ENCODE measurements at places on chromosomes 1 and 21.
A peak's percentile ranks its signal among the peaks of the same experiment; 100 is the strongest.

GRCh38 chr1:28112388-28113241, 24.2 kb upstream of the EYA3 start:
- peak; percentile 79 for DNase-seq

DNA sequence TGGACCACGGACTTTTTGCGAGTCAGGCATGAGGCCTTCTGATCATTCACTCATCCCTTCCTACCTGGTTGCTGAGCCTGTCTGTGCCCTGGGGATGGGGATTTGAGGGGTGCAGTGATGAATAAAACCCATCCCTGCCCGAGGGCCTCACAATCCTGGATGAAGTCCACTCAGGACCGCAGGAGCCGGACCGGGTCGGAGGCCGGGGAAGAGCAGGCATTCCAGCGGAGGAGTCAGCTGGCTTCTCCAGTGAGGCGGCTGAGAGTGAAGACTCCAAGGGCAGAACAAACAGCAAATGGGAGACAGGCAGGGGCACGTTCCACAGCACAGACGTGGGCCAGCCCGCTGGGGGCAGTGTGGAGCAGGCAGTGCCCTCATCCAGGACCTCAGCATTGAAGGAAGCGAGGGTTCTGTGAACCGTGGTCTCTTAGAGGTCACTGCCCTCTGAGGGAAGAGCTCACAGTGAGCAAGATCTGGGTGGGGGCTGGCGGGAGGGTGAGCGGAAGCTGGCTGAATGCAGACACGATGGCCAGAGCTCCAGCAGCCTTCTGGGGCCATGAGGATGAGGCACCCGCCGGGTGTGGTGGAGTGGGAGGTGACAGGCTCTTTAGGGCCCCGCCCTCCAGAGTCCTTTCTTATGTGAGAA, 10.9 kb upstream of the LRRC3 start:
- no peak for DNase-seq

DNA sequence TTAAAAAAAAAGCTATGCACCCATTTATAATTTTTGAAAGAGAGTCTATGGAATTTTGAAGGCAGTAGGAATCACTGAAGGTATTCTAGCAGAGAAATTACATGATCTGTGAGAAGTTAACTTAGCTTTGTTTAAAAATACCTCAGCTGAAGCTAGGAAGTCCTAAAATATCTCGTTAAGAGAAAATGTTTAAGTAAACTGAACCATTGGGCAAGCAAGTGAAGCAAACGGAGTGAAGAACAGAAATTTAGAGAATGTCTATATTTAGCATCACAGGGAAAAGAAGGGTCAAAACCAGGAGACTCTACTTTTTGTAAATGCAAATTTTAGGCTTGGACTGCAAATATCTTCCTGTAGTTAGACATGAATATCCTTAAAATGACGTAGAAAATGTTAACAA, 230.8 kb downstream of the HMCN1 start:
- DNase-seq, result no peak

GRCh38 chr1:1189111-1189510, 15.4 kb downstream of the TTLL10 start:
- no peak for DNase-seq

DNA sequence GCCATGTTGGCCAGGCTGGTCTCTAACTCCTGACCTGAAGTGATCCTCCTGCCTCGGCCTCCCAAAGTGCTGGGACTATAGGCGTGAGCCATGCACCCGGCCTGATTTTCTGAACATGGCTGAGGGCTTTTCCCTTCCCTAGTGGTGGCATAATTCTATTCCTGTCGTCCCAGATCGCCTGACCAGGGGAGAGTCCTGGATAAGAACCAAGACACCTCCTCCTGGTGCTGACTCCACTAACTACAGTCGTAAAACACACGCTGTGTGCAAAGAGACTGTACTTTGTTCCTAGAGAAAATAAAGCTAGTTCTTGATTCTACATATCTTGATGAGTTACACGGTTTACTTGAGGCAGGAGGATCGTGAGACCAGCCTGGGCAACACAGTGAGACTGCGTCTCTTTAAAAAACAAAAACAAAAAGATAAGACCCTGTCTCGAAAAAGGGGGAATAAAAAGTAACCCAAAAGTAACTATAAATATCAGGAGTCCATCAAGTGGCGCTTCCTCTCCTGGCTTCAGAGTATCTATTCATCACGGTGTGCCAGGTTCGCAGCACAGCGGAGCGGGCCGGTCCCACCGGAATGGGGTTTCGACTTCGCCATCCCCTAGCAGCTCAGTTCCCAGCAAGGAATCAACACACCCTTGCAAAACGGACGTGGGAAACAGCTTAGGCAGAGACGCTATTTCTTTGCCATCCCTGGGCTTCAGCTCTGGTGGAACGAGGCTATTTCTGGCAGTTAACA, 973 bp downstream of the SDF4 start:
- no peak for DNase-seq

DNA sequence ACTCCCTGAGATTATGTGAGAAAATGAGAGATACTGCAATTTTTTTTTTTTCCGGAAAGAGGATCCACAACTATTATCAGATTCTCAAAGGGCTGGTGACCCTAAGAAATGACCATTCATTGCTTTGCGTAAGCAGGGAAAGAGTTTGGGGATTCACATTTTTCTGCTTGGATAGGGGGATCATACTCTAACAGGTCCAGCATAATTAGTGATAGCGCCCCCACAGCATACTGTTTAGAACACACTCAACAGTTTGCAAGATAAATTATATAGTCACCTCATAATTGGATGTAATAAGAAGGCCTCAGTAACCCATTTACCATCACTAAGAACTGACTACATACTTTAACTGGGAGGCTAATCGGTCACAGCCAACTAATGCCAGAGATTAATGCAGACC, 1.9 kb downstream of the CCT3 start:
- DNase-seq, result no peak

GRCh38 chr1:8649027-8649426, 168.4 kb downstream of the RERE start:
- no peak for DNase-seq

DNA sequence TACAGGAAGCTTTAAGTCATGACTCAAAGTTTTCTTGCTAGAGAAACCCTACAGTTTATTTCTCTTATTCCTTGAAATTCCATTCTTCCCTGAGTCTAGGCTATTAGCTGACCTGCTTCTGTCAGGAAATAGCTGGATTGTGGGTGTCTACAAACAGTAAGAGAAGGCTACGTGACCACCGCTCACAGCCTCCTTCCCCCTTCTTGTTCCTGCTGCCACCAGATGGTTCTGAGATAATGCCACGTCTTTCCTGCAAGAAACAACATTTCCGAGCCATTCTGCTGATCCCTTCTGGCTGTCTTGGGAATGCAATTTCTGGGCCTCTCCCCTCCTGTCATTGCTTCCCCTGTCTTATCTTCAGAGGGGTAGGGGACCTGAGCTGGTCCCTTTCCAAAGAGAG, 128.9 kb upstream of the SGIP1 start:
- no peak for DNase-seq

DNA sequence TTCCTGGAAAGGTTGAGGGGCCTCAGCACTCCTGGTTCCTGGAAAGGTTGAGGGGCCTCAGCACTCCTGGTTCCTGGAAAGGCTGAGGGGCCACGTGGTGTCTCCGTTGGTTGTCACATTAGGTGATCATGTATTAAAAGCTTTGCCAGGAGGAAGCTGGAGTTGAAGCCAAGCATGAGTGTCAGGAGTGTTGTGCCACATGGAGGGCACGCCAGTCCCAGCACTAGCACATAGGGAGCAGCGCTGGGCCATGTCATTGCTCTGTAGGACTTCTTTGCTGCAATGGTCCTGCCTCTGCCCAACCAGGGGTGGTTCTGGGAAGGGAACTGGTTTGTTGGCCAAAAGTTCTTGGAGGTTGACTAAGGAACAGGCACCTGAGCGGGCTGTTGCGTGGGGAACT, 13.3 kb downstream of the ATP5PO start:
- DNase-seq, result no peak

GRCh38 chr1:228454238-228454637, 32.9 kb upstream of the RNF187 start:
- DNase-seq, result no peak

DNA sequence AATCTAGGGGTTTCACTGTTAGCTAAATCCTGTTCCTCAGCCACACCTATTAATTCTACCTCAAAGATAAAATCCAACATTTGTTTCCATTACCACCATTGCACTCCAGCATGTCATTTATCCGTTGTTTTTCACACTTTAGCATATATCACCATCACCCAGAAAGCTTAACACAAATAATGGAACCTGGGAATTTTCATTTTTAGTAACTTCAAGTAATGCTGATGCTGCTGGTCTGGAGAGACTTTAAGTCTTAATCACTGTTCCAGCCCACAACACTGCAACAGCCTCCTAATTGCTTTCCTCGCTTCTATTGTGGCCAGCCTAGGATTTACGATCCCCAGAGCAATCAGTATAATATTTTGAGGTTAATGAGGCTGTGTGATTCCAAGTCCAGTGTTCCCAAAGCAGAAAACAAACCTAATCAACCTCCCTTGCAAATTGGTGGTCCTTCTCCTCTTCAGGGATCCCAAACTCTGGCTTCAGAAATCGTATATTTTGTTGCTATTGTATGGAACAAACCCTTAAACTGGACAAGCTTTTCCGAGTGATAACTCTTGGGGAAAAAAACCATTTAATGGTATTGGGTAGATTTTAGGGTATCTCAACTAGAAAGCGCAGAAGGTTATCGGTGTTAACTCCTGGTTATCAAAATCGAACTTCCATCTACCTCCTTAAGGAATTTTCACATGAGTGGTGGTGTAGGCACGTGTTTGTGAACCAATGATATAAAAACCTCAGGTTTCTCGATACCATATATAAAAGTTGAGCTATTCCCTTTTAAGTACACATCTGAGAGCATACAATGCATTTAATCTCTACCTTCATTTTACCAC, 50.0 kb upstream of the BOLA1 start:
- no peak for DNase-seq

DNA sequence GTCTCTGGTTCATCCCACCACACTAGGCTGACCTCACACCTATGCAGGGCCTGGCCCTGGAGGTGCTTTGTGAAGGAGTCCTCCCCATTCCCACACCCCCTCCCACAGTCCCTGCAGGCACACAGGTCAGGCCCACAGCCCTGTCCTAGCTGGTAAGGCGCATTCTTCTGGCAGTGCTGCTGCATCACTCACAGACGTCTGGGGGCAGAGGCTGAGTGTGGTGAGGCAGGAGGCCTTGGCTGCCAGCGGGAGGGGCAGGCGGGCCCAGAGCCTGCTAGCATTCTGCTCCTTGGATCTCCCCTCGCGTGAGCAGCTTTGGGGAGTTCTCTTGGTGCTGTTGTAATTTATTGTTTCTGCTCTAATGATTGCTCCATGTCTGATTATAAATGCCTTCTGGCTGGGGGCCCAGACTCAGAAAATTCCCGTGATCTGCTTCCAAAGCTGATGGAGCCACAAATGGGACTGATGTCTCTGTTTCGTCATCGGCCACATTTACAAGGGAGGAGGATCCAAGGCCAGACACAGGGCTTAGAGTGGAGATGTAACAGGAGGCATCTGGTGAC, 62.9 kb downstream of the TRABD2B start:
- DNase-seq, result peak; percentile 55

DNA sequence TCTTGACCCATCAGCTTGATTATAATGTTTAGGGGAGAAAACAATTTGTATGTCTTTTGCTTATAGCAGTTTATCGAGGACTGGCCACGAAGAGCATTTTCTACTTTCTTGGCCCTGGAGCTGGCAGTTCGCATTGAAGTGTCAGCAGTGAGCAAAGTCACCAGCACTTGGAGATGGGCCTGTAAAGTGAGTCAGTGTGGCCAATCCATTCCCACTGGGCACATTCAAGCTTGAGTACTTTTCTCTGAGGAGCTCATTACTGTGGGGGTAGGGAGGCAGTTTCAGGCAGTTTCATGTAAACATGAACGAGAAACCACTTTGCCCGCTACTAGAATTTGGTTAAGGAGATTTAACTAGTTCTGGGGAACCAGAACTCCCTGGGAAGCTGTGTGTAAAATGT, 164.8 kb downstream of the PRDM2 start:
- no peak for DNase-seq

DNA sequence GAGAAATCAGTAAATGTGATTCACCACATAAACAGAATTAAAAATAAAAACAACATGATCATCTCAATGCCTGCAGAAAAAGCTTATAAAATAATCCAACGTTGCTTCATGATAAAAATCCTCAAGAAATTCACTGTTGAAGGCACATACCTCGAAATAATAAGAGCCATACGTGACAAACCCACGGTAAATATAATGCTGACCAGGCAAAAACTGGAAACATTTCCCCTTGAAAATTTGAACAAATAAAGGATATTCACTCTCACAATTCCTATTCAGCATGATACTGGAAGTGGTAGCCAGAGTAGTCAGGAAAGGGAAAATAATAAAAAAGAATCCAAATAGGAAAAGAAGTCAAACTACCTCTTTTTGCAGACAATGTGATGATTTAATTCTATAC, 148.8 kb downstream of the BRINP3 start:
- DNase-seq, result no peak

DNA sequence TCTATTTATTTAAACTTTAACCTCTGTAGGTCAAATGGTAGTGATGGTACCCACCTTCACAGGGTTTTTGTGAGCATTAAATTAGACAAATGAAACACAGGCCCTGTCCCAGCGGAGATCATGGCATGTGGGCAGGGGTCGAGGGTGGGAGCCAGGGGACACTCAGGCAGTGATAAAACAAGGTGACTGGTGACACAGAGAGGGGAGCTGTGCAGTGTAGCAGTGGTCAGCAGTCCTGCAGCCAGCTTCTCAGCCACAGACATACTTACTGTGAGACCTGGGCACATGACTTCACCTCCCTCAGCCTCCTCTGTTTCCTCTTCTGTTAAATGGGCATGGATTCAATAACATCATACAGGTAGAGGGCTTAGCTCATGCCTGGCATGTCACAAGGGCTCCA, 44.9 kb downstream of the SRRM1 start:
- no peak for DNase-seq

- no peak for DNase-seq
Observed at GRCh38 chr1:37174876-37175275, 140.6 kb upstream of the GRIK3 start.

GRCh38 chr1:17392199-17392740, 20.3 kb downstream of the PADI6 start:
- no peak for DNase-seq

DNA sequence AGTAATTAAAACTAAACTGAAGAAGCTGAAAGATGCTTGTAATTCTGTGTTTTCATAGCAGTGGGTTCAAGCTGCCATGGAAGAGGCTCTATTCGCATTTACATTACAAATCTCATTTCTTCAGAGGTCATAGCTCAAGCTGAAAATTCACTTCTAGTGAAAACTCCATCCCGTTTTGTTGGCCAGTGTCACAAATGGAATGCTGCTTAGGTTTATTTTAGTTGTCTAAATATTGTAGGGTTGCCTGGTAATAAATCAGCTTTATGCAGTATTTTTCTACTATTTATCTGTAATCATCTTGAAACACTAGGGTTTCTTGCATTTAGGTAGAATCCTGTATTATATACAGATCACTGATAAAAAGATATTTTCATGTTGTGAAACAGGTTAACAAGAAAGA, 240.6 kb downstream of the PTBP2 start:
- no peak for DNase-seq

GRCh38 chr1:19445417-19446342, 39.7 kb downstream of the CAPZB start:
- no peak for DNase-seq

GRCh38 chr1:42380586-42381279, at the start of gene RIMKLA:
Gene RIMKLA, plus strand, starts transcription at chr1:42380792. Its CDS starts 143 bp downstream, at chr1:42380935.
- DNase-seq, result no peak

GRCh38 chr1:182299728-182300616, 91.6 kb downstream of the GLUL start:
- peak; percentile 81 for DNase-seq
